ENCODE measurements at places on chromosomes 1 and 21.

DNA sequence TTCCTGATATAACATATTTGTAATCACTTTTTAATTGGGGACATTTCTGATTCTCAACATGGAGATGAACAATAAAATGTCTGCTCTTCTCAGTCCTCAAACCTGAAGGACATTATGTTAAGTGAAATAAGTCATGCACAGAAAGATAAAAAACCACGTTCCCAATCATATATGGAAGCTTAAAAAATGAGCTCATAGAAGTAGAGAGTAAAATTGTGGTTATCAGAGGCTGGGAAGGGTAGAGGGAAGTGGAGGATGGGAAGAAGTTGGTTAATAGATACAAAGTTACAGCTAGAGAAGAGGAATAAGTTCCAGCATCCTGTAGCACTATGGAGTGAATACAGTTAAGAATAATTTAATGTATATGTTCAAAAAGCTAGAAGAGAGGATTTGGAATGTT, 1.5 kb upstream of the CD48 start:
- DNase-seq, result no peak

- DNase-seq, result no peak
These were observed 76.6 kb downstream of the TMEM200B start for GRCh38 chr1:29047142-29047541.

DNA sequence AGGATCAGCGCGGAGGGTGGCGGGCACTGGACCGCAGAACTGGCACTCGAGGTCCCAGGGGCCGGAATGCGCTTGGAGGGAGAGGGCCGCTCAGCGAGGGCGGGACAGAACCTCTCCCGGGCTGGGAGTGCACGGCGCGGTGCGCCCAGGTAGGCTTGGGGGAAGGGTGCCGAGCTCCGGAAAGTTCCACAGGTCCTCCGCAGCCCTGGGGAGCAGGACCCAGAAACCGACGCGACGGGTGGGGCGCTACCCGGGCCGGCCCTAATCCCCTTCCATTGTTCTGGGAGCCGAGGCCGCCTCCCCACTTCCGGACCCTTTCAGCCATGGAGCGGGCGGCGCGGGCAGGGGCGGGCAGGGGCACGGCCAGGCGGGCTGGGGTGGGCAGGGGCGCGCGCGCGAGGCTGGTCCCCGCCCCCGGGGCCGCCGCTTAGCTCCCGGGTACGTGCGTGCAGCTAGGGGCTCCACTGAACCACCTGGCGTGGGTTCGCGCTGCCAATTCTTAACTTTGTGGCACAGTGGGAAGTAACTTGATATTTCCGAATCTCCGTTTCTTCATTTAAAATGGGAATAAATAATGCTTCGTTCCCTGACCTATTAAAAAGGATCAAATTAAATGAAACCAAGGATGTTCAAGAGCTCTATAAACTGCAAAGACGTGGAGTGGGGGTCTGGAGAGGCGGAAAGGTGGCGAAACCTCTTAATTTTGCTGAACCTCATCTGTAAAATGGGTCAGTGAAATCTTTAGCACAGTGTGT, 20.7 kb downstream of the LGR6 start:
- DNase-seq, result no peak

DNA sequence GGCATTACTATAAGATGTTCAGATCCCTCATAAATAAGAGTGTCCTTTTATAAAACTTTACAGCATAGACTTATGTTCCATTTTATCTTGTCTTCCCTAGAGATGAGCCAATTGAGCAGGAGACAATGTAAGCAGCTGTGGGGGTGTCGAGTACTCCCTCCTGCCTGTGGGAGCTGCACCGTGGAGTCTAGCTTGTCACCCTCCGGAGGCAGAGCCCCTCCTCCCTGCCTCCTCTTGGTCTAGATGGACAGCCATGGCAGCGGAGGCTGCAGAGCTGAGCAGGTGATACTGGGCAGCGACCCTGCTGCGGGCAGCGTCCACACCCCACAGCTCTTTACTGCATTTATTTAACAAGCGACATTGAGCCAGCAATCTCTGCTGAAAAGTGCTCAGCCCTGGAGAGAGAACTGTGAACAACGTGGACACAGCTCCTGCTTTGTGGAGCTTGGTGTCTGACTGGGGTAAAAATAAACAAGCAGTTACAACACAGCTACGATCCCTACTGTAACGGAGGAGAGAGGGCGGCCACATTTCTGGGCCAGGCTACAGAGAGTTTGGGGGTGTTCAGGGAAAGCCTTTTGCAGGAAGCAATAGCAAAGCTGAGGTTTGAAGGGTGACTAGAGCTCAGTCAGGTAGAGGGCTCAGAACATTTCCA, 12.8 kb upstream of the KIF21B start:
- no peak for DNase-seq

- peak; percentile 69 for DNase-seq
These were observed 21.4 kb downstream of the SLC2A7 start for GRCh38 chr1:9004700-9005394.

GRCh38 chr21:42356650-42357049, 5.9 kb upstream of the TFF2 start:
- DNase-seq, result no peak

GRCh38 chr1:103371234-103371633, 154.3 kb upstream of the RNPC3 start:
- no peak for DNase-seq

GRCh38 chr21:33116676-33117075, 46.7 kb downstream of the OLIG1 start:
- DNase-seq, result no peak

DNA sequence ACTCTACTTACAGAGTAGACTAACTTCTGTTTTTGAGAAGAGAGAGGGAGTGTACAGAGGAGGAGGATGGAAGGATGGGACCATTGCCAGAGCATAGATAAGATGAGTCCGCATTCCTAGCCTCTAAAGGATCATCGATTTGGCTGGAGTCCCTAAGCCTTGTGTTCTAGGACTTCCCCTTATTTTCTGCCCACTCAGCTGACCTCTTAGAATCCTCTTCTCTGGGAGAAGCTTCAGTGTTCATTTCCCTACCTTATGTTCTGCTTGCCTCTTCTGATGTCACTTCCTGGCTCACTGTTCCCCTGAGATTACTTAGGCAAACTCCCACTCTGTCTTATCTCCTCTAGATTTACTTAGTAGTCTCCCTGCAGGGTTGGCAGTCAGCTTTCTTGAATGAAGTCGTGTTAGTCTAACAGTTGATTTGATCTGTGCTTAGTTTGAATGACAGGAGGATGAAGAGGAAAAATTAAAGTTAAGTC, 156.7 kb downstream of the SYT2 start:
- DNase-seq, result no peak

DNA sequence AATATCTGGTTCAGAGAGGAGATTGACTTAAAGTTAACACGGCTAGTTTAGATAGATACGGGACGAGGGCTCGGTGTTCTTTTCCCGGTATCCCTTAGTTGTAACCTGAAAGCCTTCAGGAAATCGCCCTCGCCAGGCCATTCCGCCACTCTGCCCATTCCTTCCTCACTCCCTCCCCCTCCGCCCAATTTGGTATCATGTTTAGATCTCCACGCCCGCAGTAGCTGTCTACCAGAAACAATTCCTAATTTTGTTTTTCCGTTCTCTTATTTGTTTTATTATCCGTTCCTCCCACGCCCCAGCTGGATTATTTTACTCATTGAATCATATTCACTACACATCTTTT, 685 bp upstream of the VAMP4 start:
- peak; percentile 47 for DNase-seq

DNA sequence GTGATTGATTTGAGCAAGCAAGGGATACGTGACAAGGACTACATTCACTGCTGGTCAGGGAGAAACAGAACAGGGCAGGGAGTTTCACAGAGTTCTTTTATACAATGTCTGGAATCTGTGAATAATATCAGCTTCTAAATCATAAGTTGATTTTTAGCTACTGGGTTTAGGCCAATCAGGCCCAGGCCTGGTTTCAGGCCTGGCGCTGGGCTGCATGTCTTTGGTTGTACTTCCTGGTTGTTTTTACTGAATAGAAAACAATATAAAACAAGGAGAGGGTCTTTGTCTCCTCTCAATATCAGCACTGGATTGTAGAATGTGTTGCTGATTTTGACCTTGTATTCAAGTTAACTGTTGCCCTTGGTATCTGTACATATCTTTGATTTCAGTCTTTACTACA, 865 bp upstream of the AMY2A start:
- DNase-seq, result no peak

DNA sequence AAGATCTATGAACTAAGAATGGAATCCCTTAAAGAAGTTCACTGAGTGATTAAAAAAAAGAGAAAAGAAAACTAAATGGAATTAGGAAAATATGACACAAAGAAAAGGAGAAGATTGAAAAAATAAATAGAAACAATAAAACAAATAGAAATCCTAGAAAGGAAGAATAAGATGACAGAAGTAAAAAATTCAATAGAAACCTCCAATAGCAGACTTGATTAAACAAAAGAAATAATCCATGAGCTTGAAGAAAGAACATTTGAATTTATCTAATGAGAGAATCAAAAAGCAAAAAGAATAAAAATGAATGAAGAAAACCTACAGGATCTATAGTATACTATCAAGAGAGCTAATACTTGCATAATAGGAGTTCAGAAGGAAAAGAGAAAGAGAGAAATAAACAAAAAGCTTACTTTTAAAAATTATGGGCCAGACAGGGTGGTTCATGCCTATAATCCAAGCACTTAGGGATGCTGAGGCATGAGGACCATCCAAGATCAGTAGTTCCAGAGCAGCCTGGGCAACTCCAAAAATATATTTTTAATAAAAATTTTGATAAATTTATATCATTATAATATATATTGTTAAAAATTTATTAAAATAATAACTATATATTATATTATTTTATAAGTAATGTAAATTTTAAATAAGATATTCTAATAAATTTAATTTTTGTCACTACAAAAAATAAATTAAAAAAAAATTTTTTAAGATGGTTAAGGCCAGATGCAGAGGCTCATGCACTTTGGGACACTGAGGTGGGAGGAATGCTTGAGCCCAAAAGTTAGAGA, 9.4 kb upstream of the VN1R5 start:
- DNase-seq, result no peak

- no peak for DNase-seq
These were observed 717 bp upstream of the BATF3 start for GRCh38 chr1:212700223-212700891.

- no peak for DNase-seq
These were observed 110.3 kb upstream of the ESRRG start for GRCh38 chr1:216833509-216833908.

DNA sequence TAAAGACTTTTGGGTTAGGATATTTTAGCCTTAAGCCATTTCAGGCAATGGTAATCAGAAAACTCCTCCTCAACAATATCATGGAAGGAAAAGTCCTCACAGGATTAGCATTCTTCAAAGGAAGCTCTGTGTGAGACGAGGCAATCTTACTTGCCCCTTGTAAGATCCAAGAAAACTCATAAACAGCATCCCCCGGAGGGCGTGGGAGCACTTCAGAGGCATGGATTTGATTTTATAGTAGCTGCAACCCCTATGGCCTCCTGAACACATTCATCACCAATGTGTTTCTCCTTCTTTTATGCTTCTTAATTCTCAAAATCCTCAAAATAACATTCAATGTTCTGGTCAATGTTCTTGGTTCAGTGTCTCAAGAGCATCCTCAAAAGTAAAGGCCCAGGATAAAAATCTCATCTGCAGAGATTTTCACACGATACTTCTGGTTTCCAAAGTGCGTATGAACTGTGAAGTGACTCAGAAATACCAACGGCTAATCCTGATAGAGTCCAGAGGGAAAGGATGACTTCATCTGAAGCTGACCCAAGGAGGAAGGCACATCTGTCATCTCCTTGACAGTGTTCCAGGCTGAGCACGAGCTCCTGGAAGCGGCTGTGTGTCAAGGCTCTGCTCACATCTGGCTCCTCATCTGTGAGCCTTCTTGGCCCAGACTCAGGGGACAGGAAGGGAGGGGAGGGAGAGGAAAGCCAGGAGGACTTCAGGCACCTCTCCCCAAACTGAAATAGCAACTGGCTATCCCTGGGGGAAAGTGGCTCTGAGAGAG, 49.3 kb upstream of the PSEN2 start:
- DNase-seq, result no peak

DNA sequence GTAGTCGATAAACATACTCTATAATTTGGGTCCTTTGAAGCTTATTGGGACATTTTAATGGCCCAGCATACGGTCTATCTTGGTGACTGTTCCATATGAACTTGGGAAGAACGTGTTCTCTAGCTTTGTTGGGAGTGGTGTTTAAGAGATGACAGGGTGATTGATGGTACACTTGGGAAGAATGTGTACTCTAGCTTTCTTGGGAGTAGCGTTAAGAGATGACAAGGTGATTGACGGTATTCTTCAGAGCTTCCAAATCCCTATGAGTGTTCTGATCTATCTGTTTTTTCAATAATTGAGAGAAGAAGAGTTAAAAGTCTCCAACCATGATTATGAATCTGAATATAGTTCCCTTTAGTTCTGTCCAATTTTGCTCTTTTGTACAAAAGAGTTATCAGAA, 9.4 kb downstream of the NPHP4 start:
- DNase-seq, result no peak

- DNase-seq, result no peak
These were observed 148.2 kb upstream of the COL6A1 start for GRCh38 chr21:45833414-45833813.

DNA sequence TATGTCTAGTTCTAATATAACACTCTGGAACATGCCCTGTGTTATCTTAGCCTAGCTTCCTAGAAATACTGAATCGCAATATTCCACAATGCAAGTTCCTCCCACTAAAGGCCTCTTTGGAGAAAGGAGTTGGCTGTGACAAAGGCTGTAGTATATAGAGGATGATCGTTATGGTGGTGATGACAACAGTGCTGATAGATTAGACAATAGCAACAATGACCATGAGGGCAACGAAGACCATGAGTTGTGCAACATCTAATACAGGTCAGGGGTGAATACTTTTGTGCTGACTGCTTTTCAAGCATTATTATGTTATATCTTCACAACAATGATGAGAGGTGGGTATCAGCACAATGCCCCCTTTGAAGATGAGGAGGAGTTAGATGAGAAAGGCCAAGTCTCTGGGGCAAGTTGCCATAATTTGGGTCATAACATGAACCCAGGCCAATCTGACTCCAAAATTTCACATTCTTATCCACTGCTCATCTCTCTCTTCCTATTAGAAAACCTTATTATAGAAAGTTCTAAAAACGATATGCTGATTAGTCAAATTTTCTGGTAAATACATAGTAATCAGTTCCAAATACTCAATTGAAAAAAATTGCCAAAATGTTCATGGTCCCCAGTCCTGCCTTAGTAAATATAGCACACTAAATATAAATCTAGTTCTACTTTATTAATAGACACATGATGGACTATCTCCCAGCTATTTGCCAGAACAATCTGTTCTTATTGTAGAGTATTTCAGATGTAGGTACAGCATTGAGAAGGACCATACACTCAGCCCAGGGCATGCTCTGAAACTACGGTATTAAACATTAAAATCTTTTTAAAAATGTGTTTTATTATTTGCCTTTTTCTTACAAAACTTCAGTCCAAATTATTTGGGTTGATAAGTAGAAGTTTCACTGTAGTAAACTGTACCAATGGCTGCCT, 37.5 kb downstream of the HIVEP3 start:
- no peak for DNase-seq

DNA sequence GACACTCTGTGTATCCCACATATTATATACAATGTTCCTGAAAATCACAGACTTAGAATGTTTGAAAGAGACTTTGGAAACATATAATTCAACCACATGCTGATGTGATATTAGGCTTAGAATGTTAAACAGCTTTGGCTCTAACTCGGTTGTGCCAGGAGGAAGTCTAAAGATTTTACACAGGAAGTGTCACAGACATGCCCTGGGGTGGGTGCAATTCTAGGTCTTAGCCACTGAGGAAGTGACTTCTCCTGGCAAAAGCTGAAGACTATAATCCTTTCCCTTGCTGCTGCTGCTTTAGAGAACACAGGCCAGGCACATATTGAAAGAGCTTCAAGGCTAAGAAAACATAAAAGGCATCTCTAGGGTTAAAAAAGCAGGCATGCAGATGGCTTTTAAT, 51.0 kb downstream of the RPL5 start:
- no peak for DNase-seq
